Activated naive CD4-positive, alpha-beta T cell treated with anti-CD3 and anti-CD28 coated beads for 36 hours (primary cell): ENCODE measurements at places on chromosomes 4 and X.

DNA sequence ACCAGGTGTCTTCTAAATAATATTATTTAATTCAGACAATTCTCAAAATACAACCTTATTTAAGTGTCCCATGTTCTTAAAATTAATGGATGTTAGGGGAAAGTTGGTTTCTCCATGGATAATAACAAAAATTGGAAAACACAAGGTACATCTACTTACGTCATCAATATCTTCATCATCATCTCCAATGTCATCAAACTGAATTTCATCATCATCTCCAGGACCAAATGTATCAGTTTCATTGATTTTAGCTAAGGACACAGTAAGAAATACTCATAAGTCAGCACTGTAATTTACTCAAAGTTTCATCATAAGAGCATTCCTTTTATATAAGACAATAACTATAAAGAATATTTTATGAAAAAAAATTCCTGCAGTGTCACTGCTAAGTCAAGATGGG is 11.3 kb downstream of the EIF1AX start:
- DNase-seq = no peak

- DNase-seq = no peak
Observed at GRCh38 chr4:151401739-151402138, 7.2 kb upstream of the FHIP1A start.

- no peak for DNase-seq
Observed at GRCh38 chr4:176186067-176186466, 9.3 kb downstream of the SPATA4 start.

DNA sequence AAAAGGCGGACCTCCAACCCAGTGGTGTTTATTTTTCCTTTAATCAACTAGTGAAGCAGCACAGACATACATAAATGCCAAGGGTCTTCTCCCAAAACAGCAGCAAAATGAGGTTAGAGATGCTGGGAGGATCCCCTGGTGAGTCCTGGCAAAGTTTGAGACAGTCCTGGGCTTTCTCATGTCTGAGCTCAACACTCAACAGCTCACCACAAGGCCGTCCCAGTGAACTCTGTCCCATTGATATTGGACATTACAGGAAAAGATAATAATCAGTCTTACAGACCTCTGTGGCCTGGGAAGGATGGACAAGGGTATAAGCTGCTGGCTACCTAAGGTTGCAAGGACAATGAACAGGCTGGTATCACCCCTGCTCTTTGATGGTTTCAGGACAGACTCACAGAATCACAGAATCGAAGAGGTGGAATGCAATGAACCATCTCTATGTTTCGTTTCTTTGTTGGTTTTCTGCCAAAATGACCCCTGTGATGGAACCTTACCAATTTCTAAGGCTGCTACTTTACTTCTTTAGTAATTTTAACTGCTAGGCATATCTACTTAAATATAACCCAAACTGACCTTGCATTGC is 551.8 kb downstream of the RAB28 start:
- no peak for DNase-seq

DNA sequence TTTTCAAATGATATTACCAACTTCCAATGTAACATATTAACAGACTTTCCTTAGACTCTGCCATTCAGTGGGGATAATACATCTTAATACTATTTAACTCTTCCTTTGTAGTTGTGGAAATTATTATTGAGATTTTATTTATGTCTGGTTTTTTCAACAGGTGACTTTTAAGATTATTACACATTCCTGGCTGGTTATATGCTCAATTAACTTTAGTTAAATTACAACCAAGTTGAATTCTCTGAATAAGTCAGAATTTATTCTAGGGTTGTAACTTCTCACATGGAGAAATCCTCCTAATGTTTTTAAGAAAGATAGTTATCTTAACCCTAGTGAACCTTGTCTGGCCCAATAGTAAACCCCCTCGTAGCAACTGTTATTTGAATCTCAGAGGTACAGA is 107.3 kb downstream of the SLC10A6 start:
- DNase-seq = no peak

GRCh38 chr4:55949482-55949802 is 697 bp downstream of the CEP135 start:
- no peak for DNase-seq

DNA sequence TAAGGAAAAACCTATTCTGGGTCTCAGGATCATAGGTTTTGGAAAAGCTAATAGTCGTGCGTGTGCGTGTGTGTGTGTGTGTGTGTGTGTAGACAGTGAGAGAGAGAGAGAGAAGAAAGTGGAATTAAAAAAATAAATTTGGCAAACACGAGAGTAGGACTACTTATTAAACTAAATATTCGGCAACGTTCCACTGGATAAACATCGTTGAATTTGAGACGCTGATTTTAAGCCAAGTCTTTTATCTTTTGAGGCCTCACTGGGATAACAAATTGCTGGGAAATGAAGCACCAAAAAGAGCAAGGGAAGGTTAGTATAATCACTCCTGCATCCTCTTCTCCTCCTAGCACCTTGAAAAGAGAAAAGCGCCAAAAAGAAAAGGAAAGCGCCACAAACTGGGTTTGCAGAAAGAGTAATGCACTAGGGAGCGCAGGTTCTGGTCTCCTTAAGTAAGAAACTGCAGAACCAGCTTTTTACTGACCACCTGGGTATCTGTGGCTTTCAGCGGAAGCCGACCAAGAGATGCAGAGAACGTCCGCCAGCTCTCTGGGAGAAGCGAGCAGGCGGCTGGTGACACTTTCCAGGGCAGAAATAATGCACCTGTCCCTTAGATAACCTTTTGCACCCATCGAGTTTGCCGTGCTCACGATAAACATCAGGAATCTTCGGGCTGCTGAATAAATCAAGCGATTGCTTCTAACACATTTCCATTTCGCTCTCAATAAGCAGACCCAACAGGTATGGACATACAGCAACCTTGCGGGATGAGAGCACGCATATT is 3.4 kb downstream of the ATOH1 start:
- DNase-seq = no peak

- peak; percentile 52 for DNase-seq
Observed at GRCh38 chr4:185201977-185202962, 1.5 kb downstream of the CFAP97 start.

GRCh38 chr4:166502660-166503059 is 629.6 kb downstream of the TLL1 start:
- DNase-seq = no peak

DNA sequence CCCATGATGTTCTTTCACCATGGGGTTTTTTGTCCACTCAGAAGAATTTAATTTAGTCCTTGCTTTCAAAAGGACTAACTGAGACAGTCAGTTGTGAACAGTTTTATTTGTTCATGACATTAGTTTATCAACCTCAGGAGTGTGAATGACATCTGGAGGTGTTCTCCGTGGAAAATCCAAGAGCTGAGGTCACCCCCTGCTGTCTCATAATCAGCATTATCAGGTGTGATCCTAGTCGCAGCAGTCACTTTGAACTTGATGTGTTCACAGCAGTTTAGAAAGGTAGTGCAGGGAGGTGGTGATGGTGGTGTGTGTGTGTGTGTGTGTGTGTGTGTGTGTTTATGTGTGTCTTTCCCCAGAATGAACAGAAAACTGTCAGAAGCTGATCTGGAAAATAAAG is 1760.8 kb upstream of the PCDH10 start:
- DNase-seq = no peak

GRCh38 chrX:25017667-25018247 is 2.0 kb upstream of the ARX start:
- no peak for DNase-seq

GRCh38 chrX:78708262-78708661 is 39.3 kb upstream of the LPAR4 start:
- peak; percentile 10 for DNase-seq

DNA sequence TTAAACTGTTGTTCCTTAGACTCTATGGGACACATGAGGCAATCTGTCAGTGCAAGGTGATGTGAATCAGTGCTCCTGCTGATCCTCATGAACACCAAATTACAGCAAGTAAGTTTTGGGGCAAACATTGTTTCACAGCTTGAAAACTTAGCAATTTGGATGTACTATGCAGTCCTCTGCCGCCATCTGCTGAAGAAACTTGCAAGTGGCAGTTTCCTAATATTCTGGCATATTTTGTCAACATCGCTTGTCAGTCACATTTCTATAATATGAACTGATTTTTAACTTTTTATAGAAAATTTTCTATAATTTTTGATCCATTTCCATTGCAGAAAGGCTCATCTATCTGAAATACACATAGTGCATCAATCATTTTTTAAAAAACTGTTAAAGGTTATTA is 56.3 kb downstream of the ZAR1 start:
- DNase-seq = peak; percentile 63

DNA sequence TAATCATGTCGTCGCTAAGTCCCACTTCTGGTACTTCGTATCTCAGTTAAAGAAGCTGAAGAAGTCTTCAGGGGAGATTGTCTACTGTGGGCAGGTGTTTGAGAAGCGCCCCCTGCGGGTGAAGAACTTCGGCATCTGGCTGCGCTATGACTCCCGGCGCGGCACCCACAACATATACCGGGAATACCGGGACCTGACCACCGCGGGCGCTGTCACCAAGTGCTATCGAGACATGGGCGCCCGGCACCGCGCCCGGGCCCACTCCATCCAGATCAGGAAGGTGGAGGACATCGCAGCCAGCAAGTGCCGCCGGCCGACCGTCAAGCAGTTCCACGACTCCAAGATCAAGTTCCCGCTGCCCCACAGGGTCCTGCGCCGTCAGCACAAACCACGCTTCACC is 11.3 kb downstream of the PNCK start:
- DNase-seq = peak; percentile 69

GRCh38 chr4:57369446-57369845 is 259.3 kb upstream of the IGFBP7 start:
- DNase-seq = no peak

DNA sequence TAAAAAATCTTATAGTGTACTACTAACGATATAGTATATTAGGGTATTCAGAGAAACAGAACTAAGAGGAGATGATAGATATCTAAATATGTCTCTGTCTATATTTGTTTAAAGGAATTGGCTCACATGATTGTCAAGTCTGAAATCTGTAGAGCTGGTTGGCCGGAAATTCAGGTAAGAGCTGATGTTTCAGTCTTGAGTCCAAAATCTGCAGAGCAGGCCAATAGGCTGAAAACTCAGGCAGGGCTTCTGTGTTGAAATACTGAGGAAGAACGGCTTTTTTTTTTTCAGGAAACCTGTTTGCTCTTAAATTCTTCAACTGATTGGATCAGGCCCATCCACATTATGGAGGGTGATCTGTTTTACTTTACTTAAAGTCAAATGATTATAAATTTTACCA is 31.7 kb downstream of the PGRMC2 start:
- DNase-seq = no peak

GRCh38 chrX:40476958-40477357 is 103.8 kb upstream of the ATP6AP2 start:
- DNase-seq = no peak

- no peak for DNase-seq
Observed at GRCh38 chr4:82241534-82241933, 132.3 kb downstream of the HNRNPD start.

DNA sequence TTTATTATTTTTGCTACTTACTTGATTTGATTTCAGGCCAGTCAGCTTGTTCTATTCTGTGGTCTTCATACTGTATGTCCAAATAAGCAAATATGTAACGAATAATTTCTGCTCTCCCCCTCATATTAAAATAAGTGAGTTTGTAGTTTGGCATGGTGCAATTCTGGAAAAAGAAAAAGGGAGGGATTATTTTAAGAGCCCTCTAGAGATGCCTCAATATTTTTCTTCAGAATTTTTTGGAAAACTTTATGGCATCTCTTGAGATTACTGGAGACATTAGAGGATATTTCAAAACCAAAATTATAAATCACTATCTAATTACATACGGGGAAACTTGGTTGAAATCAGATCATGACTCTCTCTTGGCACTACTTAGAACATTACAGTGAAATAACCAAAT is 8.2 kb downstream of the HPGDS start:
- no peak for DNase-seq

- DNase-seq = no peak
Observed at GRCh38 chr4:176964116-176964691, 171.5 kb upstream of the VEGFC start.

DNA sequence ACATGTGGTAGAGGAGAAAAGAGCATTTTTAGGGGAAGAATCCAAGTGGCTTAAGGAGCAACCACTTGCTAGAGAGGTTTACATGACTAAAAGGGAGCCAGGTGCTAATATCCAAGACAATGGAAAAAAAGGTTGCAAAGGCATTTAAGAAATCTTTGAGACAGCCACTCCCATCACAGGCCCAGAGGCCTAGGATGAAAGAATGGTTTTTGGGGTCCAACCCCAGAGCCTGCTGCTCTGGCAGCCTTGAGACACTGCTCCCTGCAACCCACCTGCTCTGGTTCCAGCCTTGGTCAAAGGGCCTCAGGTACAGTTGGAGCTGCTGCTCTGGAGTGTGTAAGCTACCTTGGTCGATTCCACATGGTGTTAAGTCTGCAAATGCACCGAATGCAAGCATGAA is 84.1 kb upstream of the FREM3 start:
- DNase-seq = no peak

GRCh38 chr4:73197220-73197619 is 61.4 kb downstream of the ANKRD17 start:
- no peak for DNase-seq

DNA sequence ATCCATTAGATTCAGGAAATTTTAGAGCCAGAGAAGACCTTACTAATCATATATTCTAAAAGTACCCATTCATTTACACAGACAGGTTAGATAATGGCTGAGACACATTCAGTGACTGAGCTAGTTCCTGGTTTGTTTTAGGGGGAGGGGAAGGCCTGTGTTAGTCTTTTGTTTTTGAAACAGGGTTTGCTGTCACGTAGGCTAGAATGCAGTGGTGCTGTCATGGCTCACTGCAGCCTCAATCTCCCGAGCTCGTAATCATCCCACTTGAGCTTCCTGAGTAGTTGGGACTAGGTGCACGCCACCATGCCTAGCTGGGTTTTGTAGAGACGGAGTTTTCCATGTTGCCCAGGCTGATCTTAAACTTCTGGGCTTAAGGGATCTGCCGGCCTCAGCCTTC is 10.1 kb downstream of the RBPJ start:
- no peak for DNase-seq

- DNase-seq = peak; percentile 37
Observed at GRCh38 chrX:64850371-64851082, 125.7 kb downstream of the ZC4H2 start.

DNA sequence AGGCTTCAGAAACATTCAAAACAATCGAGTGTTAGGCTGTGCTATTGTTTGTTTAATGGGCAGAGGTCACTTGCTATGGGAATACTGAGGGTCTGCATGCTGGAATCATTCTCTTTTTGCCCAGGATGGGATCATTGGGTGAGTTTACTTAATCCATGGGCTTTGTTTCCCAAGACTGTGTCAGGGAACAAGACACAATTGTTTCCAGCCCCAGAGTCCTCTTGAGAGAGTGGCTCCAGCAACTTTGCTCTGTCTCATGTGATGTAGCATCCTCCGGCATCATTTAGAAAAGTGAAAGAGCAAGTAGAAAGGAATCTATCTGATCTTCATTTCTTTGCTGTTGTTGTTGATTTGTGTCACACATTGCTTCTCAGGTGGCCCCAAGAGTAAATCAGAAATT is 1.8 kb downstream of the TENM3 start:
- DNase-seq = no peak

- DNase-seq = no peak
Observed at GRCh38 chrX:20727447-20727846, 460.7 kb upstream of the RPS6KA3 start.

- DNase-seq = no peak
Observed at GRCh38 chr4:163245044-163245728, 78.5 kb upstream of the NAF1 start.

- peak; percentile 35 for DNase-seq
Observed at GRCh38 chrX:153635788-153636668, 11.0 kb upstream of the DUSP9 start.
